ENCODE measurements at places on chromosomes 1 and 21.

GRCh38 chr1:172637522-172637921, 21.4 kb upstream of the FASLG start:
- no peak for DNase-seq

DNA sequence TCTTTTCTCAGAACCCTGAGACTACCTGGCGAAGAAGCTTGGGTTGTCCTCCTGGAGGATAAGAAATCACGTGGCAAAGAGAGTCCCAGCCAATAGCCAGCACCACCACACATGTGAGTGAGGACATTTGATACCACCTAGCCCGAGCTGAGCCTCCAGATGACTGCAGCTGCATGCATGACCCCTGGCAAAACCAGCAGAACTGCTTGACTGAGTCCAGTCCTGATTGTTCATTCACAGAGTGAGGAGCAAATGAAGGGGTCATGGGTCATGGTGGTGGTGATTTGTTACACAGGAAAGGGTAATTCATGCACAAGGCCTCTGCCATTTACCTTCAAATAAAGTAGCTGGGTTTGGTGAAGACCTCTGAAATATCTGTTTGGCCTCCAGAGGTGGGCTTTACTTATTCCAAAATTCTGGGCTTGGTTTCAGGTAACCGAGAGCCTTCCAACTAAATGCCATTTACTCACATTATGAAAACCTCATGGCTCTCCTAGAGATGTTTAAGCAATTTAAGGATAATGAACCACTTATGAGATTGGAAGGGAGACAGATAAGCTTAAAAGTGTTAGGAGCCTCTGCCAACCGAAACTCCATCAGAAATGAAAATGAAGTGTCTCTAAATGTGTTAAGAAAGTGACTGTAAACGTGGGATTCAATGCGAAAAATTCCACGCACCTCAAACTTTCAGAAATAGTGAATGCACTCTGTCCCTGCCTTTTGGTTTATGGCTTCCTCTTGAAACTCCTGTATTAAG, 163.3 kb downstream of the SLC35F3 start:
- no peak for DNase-seq

GRCh38 chr1:231072041-231072440, 32.0 kb upstream of the FAM89A start:
- no peak for DNase-seq

DNA sequence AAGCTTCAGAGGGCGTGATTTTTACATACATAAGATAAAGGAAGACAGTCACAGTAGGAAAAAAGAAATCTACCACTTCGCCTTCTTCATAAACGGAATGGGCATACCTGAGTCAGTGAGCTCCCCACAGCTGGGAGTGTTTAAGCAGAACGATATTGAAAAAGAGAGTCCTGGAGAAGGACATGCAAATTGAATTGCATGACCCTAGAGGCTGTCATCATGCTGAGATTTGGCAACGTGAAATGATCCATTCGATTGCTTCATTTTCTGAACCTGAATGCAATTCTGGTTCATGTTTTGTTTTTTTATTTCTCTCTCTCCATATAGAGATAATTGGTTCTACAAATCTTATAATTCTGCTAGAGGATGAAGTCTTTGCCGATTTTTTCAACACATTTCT, 3.7 kb downstream of the RGSL1 start:
- no peak for DNase-seq

DNA sequence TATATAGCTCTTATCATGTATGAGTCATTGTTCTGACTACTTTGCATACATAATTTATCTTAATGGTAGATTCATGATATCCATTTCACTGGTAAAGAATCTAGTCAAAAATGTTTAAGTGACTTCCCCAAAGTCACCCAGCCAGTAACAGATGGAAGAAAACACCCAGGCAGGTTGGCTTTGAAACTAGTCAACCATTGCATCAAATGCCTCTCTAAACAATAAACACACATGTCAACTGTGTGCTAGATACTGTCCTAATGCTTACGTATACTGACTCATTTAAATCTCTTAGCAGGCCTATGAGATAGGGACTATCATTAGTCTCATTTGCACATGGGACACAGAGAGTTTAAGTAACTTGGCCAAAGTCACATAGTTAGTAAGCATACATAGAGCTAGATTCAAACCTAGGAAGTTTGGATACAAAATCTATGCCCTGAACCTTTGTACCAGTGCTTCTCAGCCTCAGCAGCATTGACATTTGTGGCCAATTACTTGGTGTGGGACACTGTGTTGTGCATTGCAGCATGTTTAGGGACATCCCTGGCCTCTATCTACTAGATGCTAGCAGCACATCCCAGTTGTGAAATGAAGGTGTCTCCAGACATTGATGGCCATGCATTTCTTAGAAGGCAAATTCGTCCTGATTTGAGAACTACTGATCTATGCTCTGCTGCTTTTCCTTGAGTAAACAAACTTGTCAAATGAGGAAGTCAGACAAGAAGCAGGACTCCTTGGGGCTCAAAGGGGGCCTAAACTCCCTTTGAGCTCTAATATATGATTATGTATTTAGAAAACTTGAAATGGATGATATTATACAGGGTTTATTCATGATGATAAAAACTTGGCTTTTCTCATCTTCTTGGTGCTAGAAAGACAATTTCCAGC, 316.3 kb downstream of the KCNH1 start:
- DNase-seq: no peak

- peak; percentile 22 for DNase-seq
Observed at GRCh38 chr1:214416417-214416816, 135.0 kb downstream of the PTPN14 start.

DNA sequence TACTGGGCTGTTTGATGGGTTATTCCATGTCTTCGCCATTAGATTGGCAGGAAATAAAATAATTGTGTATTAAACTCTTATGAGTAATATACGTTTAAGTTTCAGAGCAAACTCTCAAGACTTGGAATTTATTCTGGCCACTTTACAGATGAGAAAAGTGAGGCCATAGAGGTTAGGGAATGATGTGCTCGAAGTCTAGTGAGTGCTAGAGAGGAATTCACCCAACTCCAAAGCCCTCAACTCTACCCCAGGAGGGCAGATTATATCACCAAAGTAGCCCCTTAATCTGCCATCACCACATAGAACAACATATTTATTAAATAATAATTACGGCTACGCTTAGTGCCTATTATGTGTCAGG, 440 bp upstream of the MUL1 start:
- no peak for DNase-seq

- no peak for DNase-seq
Observed at GRCh38 chr1:154839691-154840090, 30.4 kb downstream of the KCNN3 start.

DNA sequence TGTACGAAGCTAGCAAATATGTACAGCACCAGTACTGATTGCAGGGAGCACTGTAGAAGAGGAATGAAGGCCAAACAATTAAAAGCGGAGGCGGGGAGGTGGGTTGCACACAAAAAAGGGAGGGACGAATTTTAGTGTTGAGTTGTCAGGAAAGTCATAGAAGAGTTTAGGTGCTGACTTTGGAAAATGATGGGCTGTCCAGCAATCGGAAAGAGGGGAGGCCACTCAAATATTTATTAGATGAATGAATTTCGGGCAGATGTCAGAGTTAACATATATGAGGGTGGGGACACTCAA, 537 bp upstream of the ANKRD13C start:
- DNase-seq: no peak
